Testis (tissue), 5 donors: ENCODE measurements at places on chromosomes 7 and 10.

- no peak for DNase-seq
- H3K36me3 ChIP-seq: no peaks in the 10 kb centered on the region
- no peaks in the 10 kb centered on the region for H3K27me3 ChIP-seq
Observed at GRCh38 chr10:2399482-2399881, 662.2 kb upstream of the ADARB2 start.

GRCh38 chr7:134737566-134738345 is 41.7 kb upstream of the CALD1 start:
- peaks cover 8% of the 10 kb centered on the region for H3K4me1 ChIP-seq
- no peak for DNase-seq
- no peaks in the 10 kb centered on the region for H3K36me3 ChIP-seq
- H3K4me3 ChIP-seq: no peak overlapping the region

GRCh38 chr10:24393201-24393600 is 184.3 kb downstream of the KIAA1217 start:
- DNase-seq: no peak
- H3K4me3 ChIP-seq: no peak overlapping the region
- no peaks in the 10 kb centered on the region for H3K27me3 ChIP-seq
- H3K4me1 ChIP-seq: no peaks in the 10 kb centered on the region

DNA sequence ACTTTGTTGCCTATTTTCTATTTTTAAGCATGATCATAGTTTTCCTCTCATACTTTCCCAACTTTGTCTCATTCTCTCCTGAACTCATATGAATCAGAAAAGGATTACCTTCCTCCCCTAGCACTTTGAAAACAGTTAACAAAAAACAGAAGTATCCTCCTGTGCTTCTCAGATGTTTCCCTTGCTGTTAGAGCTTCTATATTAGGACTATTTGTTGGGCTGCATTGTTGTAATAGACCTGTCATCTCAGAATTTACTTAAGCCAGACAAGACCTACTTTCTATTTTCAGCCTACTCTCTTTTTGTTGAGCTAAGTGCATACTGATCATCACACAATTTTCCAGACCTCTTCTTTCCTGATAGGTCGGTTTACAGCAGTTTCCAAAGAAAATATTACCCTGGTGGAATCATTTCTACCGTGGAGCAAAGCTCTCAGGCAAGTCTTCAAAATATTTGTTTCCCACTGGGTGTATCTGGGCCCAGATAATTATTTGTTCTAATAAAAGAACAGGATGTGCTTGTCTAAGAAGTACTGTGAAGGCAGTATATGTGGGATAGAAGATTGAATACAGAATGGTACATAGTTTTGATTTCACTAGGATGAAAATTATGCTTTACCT is 411.9 kb upstream of the KLF6 start:
- no peaks in the 10 kb centered on the region for H3K27me3 ChIP-seq
- H3K36me3 ChIP-seq: no peaks in the 10 kb centered on the region
- no peak overlapping the region for H3K4me3 ChIP-seq
- H3K27ac ChIP-seq: peak overlapping the region; percentile 81
- peaks cover 11% of the 10 kb centered on the region for H3K4me1 ChIP-seq

- H3K4me3 ChIP-seq: peak overlapping the region; percentile 81
- H3K27me3 ChIP-seq: no peaks in the 10 kb centered on the region
- DNase-seq: peak; percentile 71
- peaks cover 43% of the 10 kb centered on the region for H3K4me1 ChIP-seq
- H3K36me3 ChIP-seq: no peaks in the 10 kb centered on the region
Observed at GRCh38 chr10:102645388-102645740, 1.1 kb downstream of the TRIM8 start.

GRCh38 chr7:39688611-39689480 is 65.5 kb downstream of the RALA start:
- DNase-seq: no peak
- no peaks in the 10 kb centered on the region for H3K4me1 ChIP-seq
- H3K27me3 ChIP-seq: no peaks in the 10 kb centered on the region
- H3K4me3 ChIP-seq: no peak overlapping the region
- H3K36me3 ChIP-seq: no peaks in the 10 kb centered on the region

DNA sequence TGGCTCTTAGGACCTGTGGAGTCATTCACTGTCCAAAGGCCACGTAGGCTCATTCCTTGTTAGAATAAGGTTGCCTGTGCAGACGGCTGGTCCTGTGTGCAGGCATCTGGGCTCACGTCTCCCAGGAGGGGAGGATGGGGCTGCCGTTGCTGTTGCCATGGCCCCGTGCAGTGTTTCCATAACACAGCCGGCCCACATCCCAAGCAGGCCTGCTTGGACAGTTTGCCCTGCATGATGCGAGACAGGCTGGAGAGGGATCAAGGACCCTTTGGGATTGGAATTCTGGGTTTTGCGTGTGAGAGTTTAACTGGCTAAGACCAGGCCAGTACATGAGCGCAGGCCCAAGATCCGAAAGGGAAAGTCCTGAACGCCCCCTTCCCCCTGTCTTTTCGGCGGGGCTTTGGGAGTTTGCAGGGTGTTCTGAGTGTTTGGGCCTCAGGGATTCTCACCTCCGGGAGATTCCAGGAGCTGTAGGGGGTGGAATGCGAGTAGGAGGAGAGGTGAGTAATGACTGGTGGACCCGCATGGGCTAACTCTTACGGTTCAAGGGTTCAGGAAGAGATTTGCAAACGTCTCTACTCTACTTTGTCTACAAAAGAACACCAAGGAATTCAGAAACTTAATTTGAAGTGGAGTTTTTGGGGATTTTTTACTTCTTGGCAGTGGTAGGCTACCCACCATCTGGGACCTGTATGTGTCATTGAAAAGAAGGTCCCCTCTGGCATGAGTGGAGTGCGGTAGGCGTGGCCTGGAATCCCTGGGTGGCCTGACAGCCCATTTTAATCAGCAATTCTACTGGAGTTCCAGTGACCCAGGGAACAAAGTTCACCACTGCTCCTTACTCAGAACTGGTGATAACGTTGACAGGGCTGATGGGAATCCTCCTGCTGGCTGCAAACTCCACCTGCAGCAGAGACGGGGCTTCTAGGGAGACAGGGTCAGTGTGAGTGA is 125.4 kb downstream of the ITIH5 start:
- no peaks in the 10 kb centered on the region for H3K27me3 ChIP-seq
- no peak overlapping the region for H3K4me3 ChIP-seq

GRCh38 chr10:61935077-61935476 is 33.6 kb downstream of the ARID5B start:
- H3K36me3 ChIP-seq: no peaks in the 10 kb centered on the region
- peaks cover 17% of the 10 kb centered on the region for H3K4me1 ChIP-seq
- no peaks in the 10 kb centered on the region for H3K27me3 ChIP-seq
- H3K4me3 ChIP-seq: no peak overlapping the region
- DNase-seq: no peak

DNA sequence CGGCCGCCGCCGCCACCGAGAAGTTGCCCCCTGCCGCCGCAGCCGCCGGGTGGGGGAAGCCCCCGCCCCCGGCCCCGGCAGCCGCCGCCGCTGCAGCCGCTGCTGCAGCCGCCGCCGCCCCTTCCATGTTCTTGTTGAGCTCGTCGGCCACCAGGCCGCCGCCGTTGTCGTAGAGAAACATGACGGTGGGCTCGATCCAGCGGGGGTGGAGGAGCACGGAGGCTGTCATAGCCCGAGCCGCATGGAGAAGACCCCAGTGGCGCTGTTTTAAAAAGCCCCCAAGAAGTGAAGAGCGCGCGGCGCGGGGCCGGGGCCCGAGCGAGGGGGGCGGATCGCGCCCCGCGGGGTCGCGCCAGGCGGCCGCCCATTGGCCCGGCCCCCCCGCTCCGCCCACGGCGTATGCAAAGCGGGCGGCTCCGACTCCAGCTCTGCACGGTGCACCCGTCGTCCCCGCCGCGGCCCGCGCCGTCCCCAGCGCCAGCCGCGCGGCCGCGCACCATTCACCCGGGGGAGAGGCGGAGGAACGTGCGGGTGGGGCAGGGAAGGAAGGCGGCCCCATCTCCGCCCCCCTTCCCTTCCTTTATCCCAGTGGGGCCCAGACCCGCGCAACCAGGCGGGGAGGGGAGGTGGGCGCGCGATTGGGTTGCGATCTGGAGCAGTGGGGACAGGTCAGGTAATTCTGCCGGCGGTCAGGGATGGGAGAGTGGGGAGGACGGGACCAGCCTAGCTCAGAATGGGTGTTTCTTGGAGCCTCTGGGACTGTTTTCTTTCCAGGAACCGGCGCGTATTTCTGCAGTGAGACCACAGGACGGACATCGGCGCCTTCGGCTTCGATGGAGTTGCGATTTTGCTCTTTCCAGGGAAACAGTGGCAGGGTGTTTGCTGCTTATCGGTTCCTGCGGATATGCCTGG is at the start of gene HOXA13:
Gene HOXA13, minus strand, starts transcription at position 243 of the 912 bp plus-strand sequence. Its CDS starts 14 bp downstream, at position 229.
- H3K4me3 ChIP-seq: peak within 1 kb of the TSS; percentile 9
- H3K36me3 ChIP-seq: no peaks in the 10 kb centered on the region
- peaks cover 5% of the 10 kb centered on the region for H3K4me1 ChIP-seq
- no peak for DNase-seq
- no peaks in the 10 kb centered on the region for H3K27me3 ChIP-seq

DNA sequence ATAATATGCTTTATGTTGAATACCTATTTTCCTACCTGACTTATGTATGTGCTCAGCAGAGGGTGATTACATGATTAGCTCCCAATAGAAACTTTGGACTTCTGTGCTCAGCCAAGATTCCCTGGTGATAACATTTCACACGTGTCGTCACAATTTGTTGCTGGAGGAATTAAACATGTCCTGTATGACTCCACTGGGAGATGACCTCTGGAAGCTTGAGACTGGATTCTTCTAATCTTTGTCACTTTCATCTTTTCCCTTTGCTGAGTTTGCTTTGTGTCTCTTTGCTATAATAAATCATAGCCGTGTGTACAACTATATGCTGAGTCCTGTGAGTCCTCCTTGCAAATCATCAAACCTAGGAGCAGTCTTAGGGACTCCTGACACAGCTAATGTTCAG is 120.9 kb upstream of the LRRTM3 start:
- no peaks in the 10 kb centered on the region for H3K36me3 ChIP-seq
- no peaks in the 10 kb centered on the region for H3K27me3 ChIP-seq
- no peak overlapping the region for H3K27ac ChIP-seq
- no peaks in the 10 kb centered on the region for H3K4me1 ChIP-seq
- no peak for DNase-seq

- H3K4me1 ChIP-seq: no peaks in the 10 kb centered on the region
- no peak overlapping the region for H3K4me3 ChIP-seq
- H3K36me3 ChIP-seq: no peaks in the 10 kb centered on the region
- DNase-seq: no peak
Observed at GRCh38 chr7:44153948-44154335, 12.8 kb upstream of the MYL7 start.

- H3K4me3 ChIP-seq: no peak overlapping the region
- H3K36me3 ChIP-seq: no peaks in the 10 kb centered on the region
- H3K4me1 ChIP-seq: no peaks in the 10 kb centered on the region
- no peak for DNase-seq
- no peaks in the 10 kb centered on the region for H3K27me3 ChIP-seq
Observed at GRCh38 chr10:122239578-122240257, 31.4 kb upstream of the BTBD16 start.

- no peak for DNase-seq
- no peaks in the 10 kb centered on the region for H3K36me3 ChIP-seq
- H3K27me3 ChIP-seq: no peaks in the 10 kb centered on the region
- no peak overlapping the region for H3K4me3 ChIP-seq
- H3K27ac ChIP-seq: no peak overlapping the region
Observed at GRCh38 chr7:108167460-108167859, 37.3 kb upstream of the LAMB4 start.

DNA sequence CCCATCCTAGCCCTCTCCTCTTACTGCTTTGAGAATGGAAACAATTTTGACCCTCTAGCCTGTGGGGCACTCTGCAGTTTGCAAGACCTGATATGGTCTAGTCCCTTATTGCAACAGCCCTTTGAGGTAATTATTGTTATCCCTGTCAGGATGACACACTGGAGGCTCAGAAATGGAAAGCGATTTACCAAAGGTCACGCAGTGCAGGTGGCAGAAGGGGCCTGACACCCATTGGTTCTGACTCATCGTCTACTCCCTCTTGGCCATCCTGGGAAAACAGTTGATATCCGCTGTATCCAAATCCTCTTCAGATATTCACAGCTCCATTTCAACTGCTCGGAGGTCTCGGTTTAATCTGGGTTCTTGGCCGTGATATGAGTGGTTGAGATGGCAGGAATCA is 44.7 kb upstream of the AQP1 start:
- H3K27ac ChIP-seq: no peak overlapping the region
- H3K27me3 ChIP-seq: no peaks in the 10 kb centered on the region
- no peaks in the 10 kb centered on the region for H3K36me3 ChIP-seq
- peaks cover 13% of the 10 kb centered on the region for H3K4me1 ChIP-seq
- no peak overlapping the region for H3K4me3 ChIP-seq

DNA sequence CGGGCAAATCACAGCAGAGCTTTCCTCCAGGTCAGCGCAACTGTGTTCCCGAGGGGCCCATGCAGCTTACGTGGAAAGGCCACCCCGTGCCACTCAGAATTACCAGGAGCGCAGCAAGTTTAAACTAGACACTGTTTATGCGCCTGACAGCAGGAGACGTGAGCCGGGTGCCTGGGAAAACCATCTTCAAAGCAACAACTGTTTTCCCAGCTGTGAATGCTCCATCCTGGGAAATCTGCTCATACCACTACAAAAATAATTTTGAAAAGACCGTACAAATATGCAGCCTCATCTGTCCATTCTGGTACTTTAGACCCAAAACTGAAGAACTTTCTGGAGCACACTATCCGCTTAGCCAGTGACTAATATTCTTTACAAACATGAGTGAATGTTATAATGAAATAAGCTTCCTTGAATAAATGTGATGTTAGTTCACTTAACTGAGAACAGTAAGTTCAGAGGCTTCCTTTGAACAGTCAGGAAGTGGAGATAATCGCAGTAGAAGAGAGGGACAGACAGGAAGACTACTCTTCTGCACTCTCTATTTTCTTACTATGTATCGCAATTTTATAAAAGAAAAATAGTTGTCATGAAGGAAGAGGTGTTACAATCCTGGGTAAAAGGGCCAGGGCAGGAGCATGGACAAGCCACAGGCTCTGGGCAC is 16.7 kb downstream of the GPER1 start:
- no peak overlapping the region for H3K27ac ChIP-seq
- no peaks in the 10 kb centered on the region for H3K27me3 ChIP-seq
- no peak overlapping the region for H3K4me3 ChIP-seq
- no peaks in the 10 kb centered on the region for H3K4me1 ChIP-seq

DNA sequence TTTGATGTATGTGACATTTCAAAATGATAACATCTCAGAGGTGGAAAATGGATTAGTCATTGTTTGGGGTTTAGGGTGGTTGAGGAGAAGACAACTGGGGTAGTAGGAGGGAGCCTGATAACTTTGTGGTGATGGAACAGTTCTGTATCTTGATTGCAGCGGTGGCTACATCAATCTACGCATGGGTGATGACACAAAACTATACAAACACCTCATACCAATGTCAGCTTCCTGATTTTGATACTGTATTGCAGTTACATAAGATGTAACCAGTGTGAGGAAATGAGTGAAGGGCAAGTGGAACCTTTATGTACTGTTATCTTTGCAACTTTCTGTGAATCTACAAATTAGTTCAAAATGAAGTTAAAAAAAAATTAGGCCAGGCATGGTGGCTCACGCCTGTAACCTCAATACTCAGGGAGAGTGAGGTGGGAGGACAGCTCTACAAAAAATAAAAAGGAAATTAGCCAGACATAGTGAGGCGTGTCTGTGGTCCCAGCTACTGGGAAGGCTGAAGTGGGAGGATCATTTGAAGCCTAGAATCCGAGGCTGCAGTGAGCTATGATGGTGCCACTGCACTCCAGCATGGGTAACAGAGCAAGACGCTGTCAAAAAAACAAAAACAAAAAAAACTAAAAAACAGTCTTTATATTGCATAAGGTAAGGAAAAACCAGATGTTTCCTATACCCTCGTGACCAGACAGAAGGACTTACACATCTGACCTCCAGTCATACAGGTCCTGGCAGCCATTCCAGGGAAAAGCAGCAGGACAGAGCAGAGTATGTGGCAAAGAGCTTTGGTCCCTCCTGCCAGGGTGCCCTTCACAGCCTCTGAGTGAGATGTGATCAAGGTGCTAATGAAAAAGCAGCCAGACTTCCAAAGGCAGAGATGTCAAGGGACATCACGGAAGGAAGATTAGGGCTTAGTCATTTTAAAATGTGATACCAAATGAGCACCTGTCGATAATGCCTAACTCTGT is 50.8 kb downstream of the CYTH3 start:
- no peaks in the 10 kb centered on the region for H3K27me3 ChIP-seq
- H3K4me3 ChIP-seq: no peak overlapping the region
- H3K4me1 ChIP-seq: peaks cover 6% of the 10 kb centered on the region
- H3K27ac ChIP-seq: no peak overlapping the region
